ENCODE measurements at places on chromosomes 13 and 19.
A peak's percentile ranks its signal among the peaks of the same experiment; 100 is the strongest.

GRCh38 chr19:57103573-57104277, 16.1 kb upstream of the USP29 start:
- peak; percentile 28 for DNase-seq

- peak; percentile 96 for DNase-seq
These were observed 5.5 kb upstream of the ACP7 start for GRCh38 chr19:39078436-39079200.

DNA sequence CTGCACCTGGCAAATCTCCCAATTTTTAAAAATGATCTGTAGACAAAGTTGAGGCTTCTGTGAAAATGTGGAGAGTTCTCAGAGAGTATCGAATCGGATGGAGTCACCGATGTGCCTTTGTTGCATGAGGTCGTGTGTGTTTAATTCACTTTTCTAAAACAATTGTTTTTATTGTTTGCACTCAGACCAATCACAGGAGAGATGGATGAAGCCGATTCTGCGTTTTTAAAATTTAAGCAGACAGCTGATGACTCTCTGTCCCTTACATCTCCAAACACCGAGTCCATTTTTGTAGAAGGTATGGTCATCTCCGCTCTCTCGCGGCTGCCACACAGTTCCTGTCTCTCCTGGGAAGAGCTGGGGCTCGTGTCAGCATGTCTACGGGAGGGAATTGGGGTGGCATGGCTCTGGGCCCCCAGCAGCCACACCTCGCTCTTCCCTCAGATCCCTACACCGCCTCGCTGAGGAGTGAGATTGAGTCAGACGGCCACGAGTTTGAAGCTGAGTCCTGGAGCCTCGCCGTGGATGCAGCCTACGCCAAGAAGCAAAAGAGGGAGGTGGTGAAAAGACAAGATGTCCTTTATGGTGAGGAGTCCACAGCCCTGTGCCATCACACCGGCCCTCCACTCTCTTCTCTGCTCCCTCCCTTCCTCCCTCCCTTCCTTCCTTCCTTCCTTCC, 47.2 kb downstream of the PEX11G start:
- no peak for DNase-seq

DNA sequence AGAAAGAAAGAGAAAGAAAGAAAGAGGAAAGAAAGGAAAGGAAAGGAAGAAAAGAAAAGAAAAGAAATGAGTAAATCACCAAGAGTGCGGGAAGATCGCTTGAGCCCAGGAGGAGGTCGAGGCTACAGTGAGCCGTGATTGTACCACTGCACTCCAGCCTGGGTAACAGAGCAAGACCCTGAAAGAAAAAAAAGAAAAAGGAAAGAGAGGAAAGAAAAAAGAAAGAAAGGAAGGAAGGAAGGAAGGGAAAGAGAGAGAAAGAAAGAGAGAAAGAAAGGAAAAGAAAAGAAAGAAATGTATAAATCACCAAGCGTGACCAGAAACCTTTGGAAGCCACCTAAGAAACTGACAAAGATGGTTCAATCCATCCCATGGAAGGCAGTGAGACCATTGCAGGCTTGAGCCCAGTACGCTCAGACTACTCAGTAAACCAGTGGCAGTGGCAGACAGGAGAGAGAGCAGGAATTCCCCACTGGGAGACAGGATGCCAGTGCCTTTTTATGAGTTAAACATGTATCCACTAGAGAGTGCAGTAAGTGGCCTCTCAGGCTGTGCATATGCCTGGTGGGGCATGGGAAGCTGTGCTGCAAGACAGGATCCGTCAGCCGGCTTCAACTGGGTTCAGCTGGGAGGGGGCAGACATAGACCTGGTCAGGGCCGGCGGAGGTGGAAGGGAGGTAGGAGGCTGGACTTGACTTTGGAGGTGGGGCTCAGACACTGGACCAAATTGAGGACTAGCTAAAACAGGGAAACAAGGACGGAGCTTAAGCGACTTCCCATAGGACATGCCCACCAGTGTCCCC, 4.8 kb downstream of the GPR42 start:
- DNase-seq, result no peak

DNA sequence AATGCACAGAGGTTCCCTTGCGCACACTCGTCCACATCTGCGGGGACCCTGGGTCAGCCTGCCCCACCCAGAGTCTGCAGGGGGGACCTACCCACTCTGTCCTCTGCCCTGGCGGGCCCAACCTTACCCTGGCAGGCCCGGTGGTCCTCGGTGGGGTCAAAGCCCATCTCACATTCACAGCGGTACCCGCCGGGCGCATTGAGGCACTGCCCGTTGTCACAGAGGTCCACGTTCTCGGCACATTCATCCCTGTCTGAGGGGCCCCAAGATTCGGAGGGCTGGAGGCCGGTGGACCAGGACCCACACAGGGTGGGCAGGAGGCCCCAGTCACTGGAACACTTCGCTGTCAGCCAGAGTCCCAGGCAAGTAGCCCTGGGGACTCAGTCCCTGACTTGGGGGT, 38.5 kb downstream of the FBN3 start:
- no peak for DNase-seq

- no peak for DNase-seq
These were observed 25.5 kb downstream of the TSSK6 start for GRCh38 chr19:19489804-19490204.

DNA sequence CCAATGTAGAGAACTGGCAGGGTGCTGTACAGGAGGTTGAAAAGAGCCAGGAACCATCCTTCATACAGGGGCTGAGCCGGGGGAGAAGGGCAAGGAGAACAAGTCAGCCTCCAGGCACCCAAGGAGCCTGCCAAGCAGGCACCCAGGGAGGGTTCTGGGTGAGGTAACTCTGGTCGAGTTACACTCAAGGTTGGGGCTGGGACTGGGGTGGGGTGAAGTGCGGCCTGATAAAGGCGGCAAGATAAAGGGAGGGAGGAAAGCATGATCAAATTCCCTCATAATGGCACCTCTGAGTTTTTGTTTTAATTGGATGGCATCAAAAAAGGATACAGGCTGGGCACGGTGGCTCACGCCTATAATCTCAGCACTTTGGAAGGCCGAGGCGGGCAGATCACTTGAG, 25.0 kb downstream of the ATP8B3 start:
- no peak for DNase-seq

DNA sequence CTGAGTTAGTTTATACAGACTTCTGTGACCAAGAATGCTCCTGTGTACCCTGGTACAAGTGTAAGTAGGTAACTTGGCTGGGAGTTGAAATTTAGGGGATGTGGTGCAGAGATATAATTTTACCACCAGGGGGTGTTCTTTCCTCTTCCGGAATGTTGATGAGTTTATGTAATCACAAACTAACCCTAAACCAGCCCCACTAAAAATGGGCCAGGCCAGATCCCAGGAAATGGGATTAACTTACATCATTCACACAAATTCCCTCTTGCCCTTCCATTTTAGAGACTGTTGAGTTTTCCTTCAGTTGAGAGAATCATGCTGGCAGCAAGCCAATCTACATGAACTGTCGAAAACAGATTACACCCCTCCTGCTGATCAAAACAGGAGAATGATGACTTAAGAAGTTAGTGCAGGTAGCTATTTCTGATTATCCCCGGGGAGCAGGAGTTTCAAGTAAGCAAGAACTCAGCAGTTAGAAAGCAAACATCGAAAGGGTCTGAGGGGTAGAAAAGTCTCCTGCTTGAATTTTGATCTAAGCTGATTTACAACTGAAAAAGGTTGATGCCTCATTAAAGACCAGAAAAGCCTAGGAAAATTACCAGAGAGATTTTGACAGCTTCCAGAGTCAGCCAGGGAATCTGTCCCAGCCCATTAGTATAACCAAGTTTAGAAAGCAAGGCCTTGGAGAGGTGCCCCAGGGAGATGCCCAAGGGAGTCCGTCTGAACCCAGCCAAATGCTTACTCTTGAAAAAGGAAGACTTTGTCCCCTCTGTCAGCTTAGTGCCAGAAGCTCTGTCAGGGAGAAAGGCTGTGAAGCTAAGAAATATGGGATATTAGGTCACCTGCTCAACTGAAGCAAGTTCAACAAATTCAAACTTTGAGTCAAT, 32.3 kb upstream of the MED4 start:
- DNase-seq, result peak; percentile 57

GRCh38 chr13:49410006-49410405, 33.9 kb downstream of the CAB39L start:
- no peak for DNase-seq

DNA sequence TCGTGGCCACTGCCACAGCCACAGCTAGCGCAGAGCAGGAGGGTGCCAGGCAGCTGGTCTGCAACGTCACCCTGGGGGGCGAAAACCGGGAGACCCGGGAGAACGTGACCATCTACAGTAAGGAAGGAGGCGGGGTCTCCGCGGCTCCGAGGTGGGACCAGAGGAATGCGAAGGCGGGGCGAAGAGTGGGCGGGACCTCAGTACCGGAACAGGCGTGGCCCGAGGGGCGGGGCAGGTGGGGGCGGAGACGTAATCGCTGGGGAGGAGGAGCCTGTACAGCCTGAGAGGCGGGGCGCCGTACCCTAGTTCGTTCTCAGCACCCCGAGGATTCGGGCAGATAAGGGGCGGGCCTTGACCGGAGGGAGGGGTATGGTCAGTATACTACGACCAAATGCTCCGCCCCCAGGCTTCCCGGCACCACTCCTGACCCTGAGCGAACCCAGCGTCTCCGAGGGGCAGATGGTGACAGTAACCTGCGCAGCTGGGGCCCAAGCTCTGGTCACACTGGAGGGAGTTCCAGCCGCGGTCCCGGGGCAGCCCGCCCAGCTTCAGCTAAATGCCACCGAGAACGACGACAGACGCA, 2.5 kb downstream of the ICAM5 start:
- DNase-seq, result peak; percentile 72

DNA sequence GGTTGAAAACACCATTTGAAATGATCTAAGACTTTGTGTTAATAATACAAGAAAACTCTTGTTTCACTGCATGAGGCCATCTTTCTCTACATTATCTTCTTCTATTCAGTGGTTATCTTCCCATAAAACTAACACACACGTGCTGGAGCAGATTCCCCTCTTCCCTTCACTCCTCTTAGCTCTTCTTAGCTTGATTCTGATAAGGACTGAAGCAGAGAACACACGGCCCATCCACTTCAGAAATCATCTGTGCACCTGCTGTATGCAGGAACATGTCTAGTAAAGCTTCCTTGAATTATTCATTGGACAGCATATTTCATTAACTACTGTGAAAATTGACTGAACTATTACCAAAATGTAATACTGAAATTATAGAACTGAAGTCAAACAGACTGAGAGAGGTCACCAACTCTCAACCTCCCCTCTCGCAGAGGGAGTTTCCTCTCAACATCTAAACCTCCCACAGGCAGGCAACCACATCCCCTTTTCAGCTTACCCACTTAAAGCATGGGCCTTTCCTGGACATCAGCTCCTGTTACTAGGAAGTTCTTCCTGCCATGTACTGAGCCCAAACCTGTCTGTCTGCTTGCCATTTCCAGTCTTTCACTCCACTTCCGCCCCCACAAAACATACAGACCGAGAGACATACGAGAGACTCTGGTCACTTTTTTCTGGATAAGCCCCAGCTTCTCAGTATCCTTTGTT, 113.9 kb downstream of the CRYL1 start:
- no peak for DNase-seq

DNA sequence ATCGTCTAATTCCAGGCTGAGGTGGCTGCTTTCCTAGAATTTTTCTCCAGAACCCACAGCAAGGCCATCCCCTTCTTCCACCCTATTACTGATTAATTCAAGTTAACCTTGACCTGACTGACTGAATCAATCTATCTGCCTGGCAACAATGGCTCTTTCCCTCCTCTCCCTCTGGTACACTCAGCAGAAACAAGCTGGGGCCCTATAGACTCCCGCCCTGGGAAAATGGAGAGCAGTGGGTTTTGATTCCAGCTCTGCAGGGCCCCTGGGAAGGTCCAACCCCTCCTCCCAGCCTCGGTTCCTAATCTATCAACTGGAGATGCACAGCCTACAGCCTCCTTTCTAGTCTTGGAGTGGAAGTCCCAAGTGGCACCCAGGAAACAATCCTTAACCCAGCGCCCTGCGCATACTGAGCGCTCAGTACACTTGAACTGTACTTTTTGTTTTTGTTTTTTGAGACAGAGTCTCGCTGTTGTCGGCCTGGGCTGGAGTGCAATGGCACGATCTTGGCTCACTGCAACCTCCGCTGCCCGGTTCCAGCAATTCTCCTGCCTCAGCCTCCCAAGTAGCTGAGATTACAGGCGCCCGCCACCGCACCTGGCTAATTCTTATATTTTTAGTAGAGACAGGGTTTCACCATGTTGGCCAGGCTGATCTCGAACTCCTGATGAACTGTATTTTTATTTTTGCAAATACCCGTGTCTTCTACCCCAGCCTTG, 5.2 kb upstream of the C3 start:
- no peak for DNase-seq

DNA sequence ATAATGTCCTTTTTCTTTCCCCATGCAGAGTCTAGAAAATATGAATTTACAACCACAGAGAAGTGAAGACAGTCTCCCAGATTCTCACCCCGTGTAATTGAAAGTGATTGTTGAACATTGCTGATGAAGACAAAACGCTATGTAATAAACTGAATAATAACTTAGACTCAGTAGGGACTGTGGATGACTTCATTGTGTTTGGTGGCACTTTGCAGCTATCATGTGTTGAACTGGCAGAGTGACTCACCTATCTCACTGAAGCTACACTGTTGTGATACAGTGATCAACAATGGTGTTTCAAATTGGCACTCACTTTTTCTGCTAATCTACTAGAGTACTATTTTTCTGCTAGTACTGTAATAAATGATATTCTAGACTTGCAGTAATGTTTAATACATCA, 261.3 kb downstream of the DACH1 start:
- no peak for DNase-seq

DNA sequence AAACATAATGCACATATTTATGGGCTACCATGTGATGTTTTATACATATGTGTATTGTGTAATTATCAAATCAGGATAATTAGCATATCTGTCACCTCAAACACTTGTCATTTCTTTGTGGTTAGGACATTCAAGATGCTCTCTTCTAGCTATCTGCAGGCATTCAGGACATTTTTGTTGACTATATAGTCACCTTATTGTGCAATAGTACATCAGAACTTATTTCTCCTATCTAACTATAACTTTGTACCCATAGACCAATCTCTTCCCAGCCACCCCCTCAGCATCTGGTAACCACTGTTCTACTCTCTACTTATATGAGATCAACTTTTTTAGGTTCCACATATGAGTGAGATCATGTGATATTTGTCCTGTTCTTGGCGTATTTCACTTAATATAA, 20.3 kb downstream of the ZNF420 start:
- no peak for DNase-seq

- DNase-seq, result peak; percentile 79
These were observed 5.8 kb upstream of the USE1 start for GRCh38 chr19:17209126-17210036.

- no peak for DNase-seq
These were observed 112.0 kb downstream of the TBC1D4 start for GRCh38 chr13:75369981-75370380.

- DNase-seq, result no peak
These were observed at the start of gene MAB21L1 for GRCh38 chr13:35475960-35476943. Gene MAB21L1, minus strand, starts transcription at chr13:35476689. Its CDS starts 551 bp downstream, at chr13:35476138.

DNA sequence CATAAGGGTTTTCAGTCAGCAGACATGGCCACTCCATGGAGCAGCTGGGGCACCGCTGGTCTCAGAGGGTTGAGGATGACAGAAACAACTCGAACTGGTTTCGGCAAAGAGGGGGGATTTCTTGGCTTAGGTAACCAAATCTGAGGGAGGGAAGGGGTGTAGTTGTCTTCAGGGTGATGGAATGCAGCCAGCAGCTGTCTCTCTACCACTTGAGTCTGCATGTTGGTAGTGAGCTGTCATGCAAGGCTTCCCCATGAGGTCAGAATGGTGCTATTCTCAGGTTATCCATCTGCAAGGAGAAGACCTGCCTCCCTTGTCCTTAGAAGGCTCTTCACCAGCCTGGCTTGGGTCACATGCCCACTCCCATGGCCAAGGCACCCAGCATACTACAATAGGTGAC, 55.6 kb upstream of the PEG3 start:
- no peak for DNase-seq

Measured in A549 (cell line).